Activated T-helper 1 cell treated with Interleukin-2 at 50 U/mL for 16 hours (primary cell): ENCODE measurements at places on chromosomes 4 and X.

GRCh38 chrX:40423299-40423698 is 157.5 kb upstream of the ATP6AP2 start:
- DNase-seq, result no peak

GRCh38 chrX:41317477-41318208 is 16.3 kb upstream of the DDX3X start:
- DNase-seq, result no peak

- DNase-seq, result no peak
Measured at GRCh38 chr4:10530137-10530786, 73.0 kb upstream of the ZNF518B start.

- DNase-seq, result no peak
Measured at GRCh38 chr4:16205298-16206164, 20.7 kb downstream of the TAPT1 start.

DNA sequence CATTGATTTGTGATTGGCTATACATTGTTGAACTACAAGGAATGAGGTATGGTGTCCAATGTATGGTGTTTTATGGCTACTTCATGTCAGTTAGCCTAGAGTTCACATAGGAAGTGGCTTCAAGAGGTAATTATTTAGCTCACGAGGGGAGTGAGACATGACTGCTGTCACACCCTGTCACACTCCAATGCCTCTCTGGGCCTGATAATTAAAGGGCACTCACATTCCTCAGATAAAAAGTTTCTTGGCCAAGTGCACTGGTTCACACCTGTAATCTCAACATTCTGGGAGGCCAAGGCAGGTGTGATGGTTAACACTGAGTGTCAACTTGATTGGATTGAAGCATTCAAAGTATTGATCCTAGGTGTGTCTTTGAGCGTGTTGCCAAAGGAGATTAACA is 65.0 kb upstream of the DDX60 start:
- DNase-seq, result no peak

DNA sequence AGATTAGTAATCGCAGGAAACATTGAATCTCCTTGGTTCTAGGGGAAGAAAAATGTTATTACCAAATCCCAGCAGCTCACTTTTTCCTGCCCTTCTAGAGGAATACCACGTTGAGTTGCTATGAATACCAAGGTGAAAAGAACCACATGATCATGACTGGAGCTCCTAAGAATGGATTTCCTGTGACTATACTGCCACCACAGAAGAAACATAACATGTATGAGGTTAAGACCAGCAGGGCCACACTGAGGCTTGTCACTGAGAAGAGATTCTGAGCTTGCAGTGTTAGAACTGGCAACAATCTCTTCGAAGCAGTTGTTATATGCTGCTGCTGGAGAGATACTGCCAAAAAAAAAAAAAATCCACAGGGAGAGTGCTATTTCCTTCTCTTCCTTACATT is 1235.3 kb downstream of the FSTL5 start:
- DNase-seq, result no peak

- no peak for DNase-seq
Measured at GRCh38 chr4:78059524-78059889, 2.4 kb downstream of the FRAS1 start.

- DNase-seq, result no peak
Measured at GRCh38 chrX:1502241-1502640, 34.7 kb downstream of the P2RY8 start.

DNA sequence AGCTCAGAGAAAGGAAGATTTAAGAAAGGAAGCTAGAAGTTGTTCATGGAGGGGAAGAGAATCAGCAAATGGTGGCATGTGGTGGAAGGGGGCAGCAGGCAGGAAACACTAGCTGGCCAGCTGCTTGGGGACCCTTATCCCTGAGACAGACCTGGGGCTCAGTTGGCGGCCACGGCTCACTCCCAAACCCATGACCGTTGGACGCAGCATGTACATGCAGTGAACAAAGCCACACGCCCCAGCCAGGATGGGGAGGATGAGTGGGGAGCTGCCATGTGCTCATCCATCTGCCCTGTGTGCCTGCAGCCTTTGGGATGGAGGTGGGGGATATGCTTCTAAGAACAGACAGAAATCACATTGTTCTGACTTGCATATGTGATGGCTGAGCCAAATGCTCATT is 155.2 kb upstream of the PABPC5 start:
- DNase-seq, result no peak

DNA sequence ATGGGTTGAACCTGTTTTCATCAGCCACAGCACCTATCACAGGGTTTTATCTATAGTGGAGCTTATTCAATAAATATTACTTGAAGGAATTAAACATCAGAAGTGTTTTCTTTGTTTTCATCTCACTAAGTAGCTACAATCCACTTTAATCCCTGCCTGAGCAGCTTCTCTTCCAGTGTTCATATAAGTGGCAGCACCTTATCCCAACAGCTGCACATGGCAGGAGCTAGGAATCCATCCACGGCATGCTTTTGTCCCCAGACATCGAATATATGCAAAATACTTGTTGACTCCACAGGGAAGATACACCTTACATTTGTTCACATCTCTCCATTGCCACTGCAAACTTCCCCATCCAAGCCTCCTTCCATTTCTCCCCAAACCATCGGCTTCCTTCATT is 549.8 kb upstream of the FAM241A start:
- no peak for DNase-seq

- DNase-seq, result no peak
Measured at GRCh38 chr4:81609844-81610243, 138.1 kb upstream of the RASGEF1B start.

- no peak for DNase-seq
Measured at GRCh38 chr4:54104907-54105306, 4.9 kb downstream of the GSX2 start.

DNA sequence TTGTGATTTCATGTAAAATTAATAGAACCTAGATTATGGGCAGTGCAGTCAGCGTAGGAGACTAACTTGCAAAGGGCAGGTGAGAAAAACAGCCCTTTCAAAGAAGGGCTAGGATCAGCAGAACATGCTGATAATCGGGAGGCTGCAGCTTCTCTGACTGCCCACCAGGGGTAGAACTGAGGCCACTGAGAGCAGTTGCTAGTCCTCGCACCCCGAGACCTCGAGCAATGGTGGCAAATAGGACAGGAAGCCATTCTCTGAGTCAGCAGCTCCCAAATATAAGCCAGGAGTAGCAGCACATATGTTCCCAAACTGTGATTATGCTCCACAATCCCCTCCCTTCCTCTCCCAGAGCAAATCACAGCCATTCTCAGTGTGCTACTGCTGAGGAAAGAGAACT is 186.5 kb downstream of the MSL3 start:
- DNase-seq, result no peak

- no peak for DNase-seq
Measured at GRCh38 chr4:113064244-113064643, 14.8 kb downstream of the ANK2 start.

- no peak for DNase-seq
Measured at GRCh38 chr4:140255927-140256326, 101.9 kb upstream of the MAML3 start.

- DNase-seq, result no peak
Measured at GRCh38 chrX:19630228-19630627, 114.9 kb upstream of the MAP3K15 start.

DNA sequence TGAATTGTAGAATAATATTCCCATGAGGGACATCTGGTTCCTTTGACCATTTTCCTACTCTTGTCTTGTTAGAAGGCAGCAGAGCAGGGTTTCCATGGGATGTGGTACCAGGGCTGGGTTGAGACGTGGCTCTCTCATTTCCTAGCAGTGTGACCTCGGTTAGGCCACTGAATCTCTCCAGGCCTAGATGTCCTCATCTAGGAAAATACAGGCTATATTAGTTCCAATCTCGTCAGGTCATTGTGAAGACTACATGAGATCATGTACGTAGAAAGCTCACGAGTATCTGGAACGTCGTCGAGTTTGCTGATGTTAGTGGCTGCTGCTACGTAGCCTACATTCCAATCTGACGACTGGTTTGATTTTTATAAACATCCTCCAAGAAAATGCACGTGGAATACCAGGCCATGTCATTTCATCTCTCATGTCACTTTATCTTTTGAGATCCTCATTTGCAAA is 278.2 kb upstream of the GATB start:
- no peak for DNase-seq

- DNase-seq, result no peak
Measured at GRCh38 chr4:152316969-152317368, 218.9 kb downstream of the FBXW7 start.

DNA sequence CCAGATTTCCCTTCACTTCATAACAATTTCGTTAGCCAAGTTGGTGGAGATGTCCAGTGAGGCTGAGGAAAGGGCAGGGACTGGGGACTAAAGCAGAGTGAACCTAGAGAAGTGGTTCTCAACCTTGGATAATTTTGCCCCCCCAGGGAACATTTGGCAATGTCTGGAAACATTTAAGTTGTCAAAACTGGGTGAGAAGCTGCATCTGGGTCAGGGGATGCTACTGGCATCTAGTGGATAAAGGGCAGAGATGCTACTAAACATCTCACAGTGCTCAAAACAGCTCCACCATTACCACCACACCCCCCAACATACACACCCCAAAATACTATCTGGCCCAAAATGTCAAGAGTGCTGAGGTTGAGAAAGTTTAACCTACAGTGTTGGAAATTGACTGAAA is 32.0 kb upstream of the FGF16 start:
- no peak for DNase-seq

GRCh38 chrX:31543634-31544033 is 471.8 kb upstream of the FTHL17 start:
- no peak for DNase-seq

DNA sequence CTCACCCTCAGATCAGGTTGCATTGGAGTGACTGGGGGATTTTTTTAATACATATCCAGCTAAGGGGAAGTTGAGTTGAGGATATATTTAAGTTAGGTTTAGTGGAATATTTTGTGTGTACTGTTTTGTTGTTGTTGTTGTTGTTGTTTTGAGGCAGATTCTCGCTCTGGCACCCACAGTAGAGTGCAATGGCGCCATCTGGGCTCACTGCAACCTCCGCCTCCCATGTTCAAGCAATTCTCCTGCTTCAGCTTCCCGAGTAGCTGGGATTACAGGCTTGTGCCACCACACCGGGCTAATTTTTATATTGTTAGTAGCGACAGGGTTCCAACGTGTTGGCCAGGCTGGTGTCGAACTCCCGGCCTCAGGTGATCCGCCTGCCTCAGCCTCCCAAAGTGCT is 38.6 kb upstream of the ATP6AP2 start:
- DNase-seq, result no peak

- DNase-seq, result no peak
Measured at GRCh38 chr4:55016131-55016530, 109.3 kb downstream of the KDR start.

DNA sequence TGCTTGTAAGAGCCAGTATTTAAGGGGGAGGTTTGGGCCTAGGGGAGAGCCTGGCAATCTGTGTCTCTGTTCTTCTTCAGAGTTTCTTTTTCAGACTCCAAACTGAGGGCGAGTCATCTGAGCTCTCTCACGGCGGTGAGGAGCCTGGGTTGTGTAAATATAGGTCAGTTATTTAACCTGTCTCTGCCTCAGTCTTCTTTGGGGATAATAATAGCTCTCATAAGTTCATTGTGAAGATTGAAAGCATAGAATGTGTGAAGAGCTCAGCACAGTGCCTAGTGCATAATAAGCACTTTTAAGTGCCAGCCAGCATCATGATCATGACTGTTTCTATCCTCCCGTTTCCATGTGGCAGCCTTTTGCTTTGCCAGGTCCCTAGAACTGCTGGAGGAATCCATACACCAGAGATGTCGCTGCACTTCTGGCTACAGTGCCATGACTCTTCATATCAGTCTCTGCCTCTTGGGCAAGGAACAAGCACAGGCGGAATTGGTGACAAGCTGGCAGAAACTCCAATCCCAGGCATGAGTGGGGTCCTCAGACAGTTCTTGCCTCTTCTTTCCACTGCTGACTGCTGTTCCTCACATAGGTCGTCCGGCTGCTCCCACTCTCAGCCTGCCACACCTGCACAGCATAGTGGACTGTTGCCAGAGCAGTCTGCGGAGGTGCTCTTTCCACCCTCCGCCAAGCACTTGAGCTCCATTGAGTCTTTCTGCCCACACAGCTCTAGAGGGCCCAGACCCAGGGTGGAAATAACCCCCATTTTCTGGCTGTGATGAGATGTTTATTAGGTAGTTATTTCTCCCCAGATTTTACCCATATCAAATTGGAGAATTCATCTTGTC is 103.7 kb upstream of the MAML3 start:
- DNase-seq, result no peak

- no peak for DNase-seq
Measured at GRCh38 chrX:153807976-153808375, 13.5 kb downstream of the SSR4 start.

DNA sequence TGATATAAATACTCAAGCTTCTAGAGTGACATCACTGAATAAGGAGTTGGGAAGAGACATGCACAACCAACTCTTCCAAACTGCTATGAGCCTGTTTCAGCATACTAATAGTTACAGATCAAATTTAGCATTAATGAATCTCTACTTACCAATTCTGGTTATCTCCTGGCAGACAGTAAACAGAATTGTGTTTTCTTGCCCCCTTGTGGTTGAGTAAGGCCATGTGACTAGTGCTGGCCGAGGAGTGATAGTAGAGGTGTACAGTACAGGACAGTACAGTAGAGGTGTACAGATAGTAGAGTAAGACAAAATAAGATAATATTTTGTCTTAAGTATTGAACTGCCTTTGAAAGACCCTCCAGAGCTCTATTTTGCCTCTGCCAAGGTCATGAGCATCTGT is 681.4 kb downstream of the GABRG1 start:
- DNase-seq, result no peak

- DNase-seq, result no peak
Measured at GRCh38 chrX:131565909-131566308, 22.0 kb downstream of the OR13H1 start.

- no peak for DNase-seq
Measured at GRCh38 chr4:7772711-7773385, 166.8 kb downstream of the AFAP1 start.

- DNase-seq, result no peak
Measured at GRCh38 chr4:184662236-184662635, 12.7 kb downstream of the PRIMPOL start.

DNA sequence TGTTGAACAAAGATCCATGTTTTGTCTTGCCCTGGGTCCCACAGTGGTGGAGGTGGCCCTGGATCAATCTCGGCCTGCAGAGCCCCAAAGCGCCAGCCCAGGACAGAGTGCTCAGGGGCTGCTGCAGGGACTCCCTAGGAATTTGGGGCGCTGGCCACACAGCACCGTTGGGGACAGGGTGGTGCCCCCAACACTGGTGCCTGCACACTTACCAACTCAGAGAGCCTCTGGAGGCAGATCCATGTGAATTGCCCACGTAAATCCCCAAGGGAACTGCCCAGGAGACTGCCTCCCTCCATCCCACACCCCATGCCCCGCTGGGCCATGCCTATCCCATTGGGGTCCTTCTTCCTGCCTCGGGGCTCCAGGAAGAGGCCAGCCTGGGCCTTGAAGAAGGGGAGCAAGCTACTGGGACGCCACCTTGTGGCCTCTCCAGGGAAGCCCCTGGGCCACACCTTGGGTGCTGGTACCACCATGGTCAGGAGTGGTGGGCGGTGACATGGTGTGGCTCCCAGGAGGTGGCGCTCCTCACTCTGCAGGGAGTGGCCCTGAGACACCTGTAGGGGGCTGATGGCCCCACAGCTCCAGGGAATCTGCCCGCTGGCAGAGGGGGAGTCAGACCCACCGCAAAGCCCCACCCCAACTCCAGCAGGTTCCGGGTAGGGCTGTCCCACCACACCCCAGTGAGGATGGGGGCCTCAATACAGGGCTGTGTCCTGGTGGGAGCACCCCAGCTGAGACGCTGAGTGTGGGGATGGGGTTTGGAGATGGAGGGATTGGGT is 22.8 kb downstream of the CFAP99 start:
- DNase-seq, result peak; percentile 47

- no peak for DNase-seq
Measured at GRCh38 chr4:177728361-177729152, 286.3 kb upstream of the AGA start.
